LHCN-M2 (cell line): ENCODE measurements at places on chromosomes 1 and 21. TPM values are rescaled to one million over a fixed set of nuclear protein-coding genes. Genes with fewer than 3 reads are reported as not detected.

DNA sequence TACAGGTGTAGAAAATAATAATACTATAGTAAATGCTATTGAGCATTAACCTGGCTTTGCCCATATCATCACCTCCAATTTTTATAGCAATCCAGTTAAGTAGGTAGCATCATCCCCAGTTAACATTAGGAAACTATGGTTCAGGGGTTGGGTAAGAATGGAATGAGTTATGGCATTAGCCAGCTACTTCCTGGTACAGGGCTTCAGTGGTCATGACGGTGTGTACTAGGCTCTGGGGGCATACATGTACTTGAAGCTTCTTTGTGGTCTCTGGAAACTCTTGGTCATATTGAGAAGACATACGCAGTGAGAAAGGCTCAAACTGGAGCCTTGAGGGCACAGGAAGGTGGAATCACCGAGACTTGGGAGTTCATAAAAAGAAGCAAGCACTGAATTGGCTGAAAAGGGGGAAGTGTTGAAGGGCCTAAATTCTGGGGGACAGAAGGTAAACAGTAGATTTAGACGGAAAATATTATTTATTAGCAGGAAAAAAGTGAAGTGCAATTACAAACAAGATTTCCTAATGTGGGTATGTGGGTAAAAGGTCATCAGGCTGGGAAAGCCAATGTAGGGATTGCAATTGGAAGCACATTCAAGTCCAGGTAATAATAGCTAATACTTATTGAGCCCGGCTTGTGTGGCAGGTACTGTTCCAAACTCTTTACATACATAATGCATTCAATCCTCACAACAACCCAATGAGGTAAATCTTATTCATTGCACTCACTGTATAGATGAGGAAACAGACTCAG lies 114.2 kb upstream of the ATP1A1 start:
- DNase-seq: no peak

- peak; percentile 2 for DNase-seq
Observed at GRCh38 chr1:228376262-228376628, 30.4 kb downstream of the TRIM11 start.

DNA sequence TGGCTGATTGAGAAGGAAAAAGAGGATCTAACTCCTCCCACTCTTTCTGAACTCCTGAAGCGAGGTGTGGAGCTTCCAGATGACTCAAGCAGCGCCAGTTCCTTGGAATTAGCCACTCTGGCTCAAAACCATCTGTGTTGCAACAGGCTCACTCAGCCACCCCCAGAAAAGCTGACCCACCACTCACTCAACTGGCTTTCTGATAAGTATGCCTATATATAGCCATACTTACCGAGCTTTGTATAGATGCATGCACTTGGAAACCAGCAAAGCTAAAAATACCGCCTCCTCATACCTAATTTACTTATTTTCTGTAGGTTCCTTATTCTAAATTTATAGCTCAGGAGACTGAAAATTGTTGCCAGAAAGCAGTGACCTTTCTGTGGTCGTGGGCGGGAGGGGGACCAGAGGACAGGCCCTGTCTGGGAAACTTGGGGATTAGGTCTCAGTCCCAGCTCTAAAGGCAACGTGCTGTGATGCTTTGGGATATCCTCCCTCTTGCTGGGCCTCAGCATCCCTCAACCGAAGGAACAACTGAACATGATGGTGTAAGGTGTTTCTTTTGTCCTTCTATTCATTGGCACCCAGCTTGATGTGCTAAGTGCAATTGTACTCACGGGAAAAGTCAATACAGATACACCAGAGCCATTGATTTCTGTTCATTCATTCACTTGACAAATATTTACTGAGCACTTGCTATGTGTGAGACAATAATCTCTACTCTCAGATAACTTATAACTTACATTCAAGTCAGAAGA lies 65.7 kb downstream of the NENF start:
- DNase-seq: peak; percentile 33

DNA sequence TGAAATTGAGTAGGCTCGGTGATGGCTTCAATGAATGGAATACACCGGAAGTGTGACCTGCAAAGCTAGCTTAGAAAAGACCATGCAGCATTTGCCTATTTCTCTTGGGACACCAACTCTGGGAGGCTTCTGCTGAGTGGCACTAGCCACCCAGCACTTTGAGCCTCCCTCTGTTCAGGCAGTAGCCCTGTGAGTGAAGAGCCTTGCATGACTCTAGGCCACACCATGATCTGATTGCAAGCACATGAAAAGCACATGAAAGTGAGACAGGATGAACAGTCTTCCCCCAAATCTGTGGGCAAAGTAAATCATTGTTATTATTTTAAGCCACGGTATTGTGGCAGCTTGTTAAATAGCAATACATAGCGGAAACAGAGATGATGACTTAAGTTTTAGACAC lies 2.8 kb downstream of the CD48 start:
- DNase-seq: no peak

DNA sequence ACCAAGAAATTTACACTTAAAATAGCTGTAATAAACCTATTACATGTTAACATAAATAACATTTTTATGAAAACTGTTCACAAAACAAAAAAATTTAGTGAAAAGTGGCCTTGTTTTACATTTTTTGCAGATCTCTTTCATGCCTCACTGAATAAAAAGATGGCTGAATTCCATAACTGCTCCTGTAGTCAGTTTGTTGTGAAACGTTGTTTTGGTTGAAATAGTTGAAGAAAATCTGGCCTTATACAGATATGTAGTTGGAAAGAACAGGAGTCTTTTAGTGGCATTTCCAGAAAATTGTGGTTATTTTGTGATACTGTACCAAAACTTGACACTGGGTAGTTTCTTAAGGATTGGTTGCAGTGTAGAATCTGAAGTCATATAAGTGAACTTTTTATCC lies 18.1 kb downstream of the ITSN1 start:
- DNase-seq: no peak

GRCh38 chr1:154019269-154019668 lies 28.7 kb downstream of the RPS27 start:
- no peak for DNase-seq

- DNase-seq: peak; percentile 69
Observed at GRCh38 chr1:53754484-53755312, 15.7 kb upstream of the GLIS1 start.

The KCNJ6 gene
- total RNA-seq: 12.9 and 18.9 TPM in 2 replicates

The C1QC gene
- not detected in 2 replicates for total RNA-seq

GRCh38 chr1:234997896-234998741 lies 130.5 kb downstream of the TOMM20 start:
- peak; percentile 60 for DNase-seq

The FNBP1L gene
- 18.0 and 23.0 TPM in 2 replicates for total RNA-seq

DNA sequence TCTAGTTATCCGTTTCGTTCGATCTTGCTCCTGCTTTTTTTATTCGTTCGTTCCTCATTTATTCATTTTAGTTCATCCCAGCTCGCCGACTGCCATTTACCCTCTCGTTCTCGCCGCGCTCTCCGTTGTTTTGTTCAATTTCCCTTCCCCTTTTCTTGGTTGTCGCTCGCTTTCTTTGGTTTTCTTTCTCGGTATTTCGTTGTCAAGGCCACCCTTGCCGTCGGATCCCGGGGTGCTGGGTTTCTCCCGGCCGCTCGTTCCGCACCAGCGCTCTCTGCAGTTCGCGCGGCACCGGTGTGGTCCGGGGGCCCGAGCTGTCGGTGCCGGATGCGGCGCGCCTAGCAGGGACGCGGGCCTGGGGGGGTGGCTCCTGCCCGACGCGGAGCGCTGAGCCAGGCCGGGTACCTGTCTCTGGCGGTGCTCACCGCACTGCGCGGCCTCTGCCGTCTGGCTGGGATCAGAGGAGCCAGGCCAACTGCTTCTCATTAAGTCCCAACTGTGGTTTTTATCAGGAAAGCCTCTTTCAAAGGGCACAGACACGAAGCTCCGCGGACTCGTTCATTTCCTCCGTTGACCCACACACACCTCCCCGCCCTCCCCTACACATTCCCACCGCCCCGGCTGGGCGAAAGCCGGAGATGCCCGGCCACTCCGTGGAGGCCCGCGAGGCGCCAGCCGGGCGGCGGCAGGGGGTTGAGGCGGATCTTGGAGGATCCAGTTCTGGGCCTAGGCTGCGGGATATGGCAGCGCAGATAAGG lies 1.6 kb downstream of the ALX3 start:
- DNase-seq: no peak

GRCh38 chr1:246281639-246282038 lies 225.4 kb downstream of the SMYD3 start:
- DNase-seq: no peak

- peak; percentile 87 for DNase-seq
Observed at GRCh38 chr1:39282537-39283216, 78.2 kb downstream of the MACF1 start.

The NSL1 gene
- total RNA-seq: 36.2 and 55.0 TPM in 2 replicates

- peak; percentile 67 for DNase-seq
Observed at GRCh38 chr1:48469616-48470480, 2.2 kb downstream of the SPATA6 start.

The MFAP2 gene
- total RNA-seq: 5.8 and 12.9 TPM in 2 replicates

DNA sequence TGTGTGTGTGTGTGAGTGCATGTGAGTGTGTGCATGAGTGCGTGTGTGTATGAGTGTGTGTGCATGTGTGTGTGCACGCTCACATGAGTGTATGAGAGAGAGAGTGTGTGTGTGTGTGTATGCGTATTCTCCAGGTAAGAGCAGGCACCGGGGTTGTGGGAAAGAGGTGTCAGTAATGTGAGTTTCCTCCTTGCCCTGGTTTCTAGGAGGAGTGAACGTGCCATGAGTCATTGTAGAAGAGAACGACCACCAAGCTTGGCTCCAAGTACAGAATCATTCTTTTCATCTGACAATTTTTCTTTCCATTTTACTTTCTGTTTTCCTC lies 79.1 kb downstream of the POFUT2 start:
- peak; percentile 23 for DNase-seq

- no peak for DNase-seq
Observed at GRCh38 chr21:42840411-42841155, 38.8 kb downstream of the WDR4 start.

The DRAXIN gene
- under 0.01 and 0.13 TPM in 2 replicates for total RNA-seq
